Progenitor cell of endocrine pancreas (in vitro differentiated cells): ENCODE measurements at places on chromosomes 6 and 20. TPM values are rescaled to one million over a fixed set of nuclear protein-coding genes. Genes with fewer than 3 reads are reported as not detected.

- H3K4me1 ChIP-seq, result peaks cover 7% of the 10 kb centered on the region
- H3K27me3 ChIP-seq, result peaks cover 5% of the 10 kb centered on the region
- H3K27ac ChIP-seq, result peak overlapping the region; percentile 95
- no peak for DNase-seq
Measured at GRCh38 chr6:15243910-15244619, 1.8 kb upstream of the JARID2 start.

- no peak for DNase-seq
- no peaks in the 10 kb centered on the region for H3K27me3 ChIP-seq
- H3K4me1 ChIP-seq, result peaks cover 5% of the 10 kb centered on the region
- no peak overlapping the region for H3K4me3 ChIP-seq
Measured at GRCh38 chr6:167644412-167645132, 182.1 kb upstream of the AFDN start.

GRCh38 chr6:135566311-135567068 is 69.0 kb upstream of the AHI1 start:
- peaks cover 33% of the 10 kb centered on the region for H3K4me1 ChIP-seq
- no peak overlapping the region for H3K4me3 ChIP-seq
- DNase-seq, result no peak
- no peaks in the 10 kb centered on the region for H3K36me3 ChIP-seq
- H3K27me3 ChIP-seq, result no peaks in the 10 kb centered on the region

- no peak overlapping the region for H3K4me3 ChIP-seq
- no peak for DNase-seq
- no peak overlapping the region for H3K27ac ChIP-seq
- no peaks in the 10 kb centered on the region for H3K27me3 ChIP-seq
- H3K36me3 ChIP-seq, result no peaks in the 10 kb centered on the region
- H3K4me1 ChIP-seq, result no peaks in the 10 kb centered on the region
Measured at GRCh38 chr6:18314317-18314997, 50.1 kb upstream of the DEK start.

GNRH2 gene
- 2.7 TPM in 2 replicates for total RNA-seq

C4A gene
- 13.1 and 14.1 TPM in 2 replicates for total RNA-seq

- no peak for DNase-seq
Measured at GRCh38 chr6:138099832-138100231, 7.4 kb downstream of the PERP start.

- H3K4me1 ChIP-seq, result peaks cover 38% of the 10 kb centered on the region
- no peak overlapping the region for H3K4me3 ChIP-seq
- H3K27ac ChIP-seq, result no peak overlapping the region
- DNase-seq, result no peak
Measured at GRCh38 chr6:90387383-90387775, 90.7 kb upstream of the BACH2 start.

- no peak for DNase-seq
- H3K27me3 ChIP-seq, result no peaks in the 10 kb centered on the region
- H3K36me3 ChIP-seq, result peaks cover 11% of the 10 kb centered on the region
- H3K27ac ChIP-seq, result no peak overlapping the region
- peaks cover 9% of the 10 kb centered on the region for H3K4me1 ChIP-seq
- no peak overlapping the region for H3K4me3 ChIP-seq
Measured at GRCh38 chr20:49561806-49562205, 6.1 kb downstream of the PTGIS start.

OR12D3 gene
- total RNA-seq, result not detected in 2 replicates

GRCh38 chr20:17453592-17453991 is 77.6 kb downstream of the BFSP1 start:
- peaks cover 65% of the 10 kb centered on the region for H3K27me3 ChIP-seq
- H3K36me3 ChIP-seq, result no peaks in the 10 kb centered on the region
- DNase-seq, result no peak
- no peak overlapping the region for H3K4me3 ChIP-seq
- H3K27ac ChIP-seq, result no peak overlapping the region

DNA sequence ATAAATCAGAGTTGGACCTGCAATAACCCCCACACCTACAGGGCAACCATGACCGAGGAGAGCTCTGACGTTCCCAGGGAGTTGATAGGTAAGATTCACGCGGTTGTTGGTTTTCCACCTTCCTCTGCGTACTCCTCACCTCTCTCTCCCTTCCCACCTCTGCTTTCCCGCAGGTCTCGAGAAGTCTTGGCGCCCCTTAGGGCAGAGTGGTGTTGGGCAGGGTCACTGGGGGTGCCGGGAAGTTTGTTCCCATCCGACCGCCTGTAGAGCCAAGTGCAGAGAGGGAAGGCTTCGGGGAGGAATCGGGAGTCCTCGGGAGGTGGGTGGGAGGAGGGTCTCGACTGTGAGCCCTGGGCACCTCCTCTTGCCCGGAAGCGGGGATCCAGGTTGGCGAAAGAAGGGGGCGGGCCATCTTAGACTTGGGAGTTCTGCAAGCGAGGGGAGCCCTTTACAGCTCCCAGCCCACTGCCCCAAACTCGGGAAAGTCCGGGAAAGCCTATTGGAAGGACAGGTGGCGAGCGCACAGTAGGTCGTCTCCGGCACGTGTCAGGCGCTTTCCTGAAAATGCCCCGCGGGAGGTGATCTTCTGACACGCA is 672 bp downstream of the CARMIL1 start:
- peaks cover 6% of the 10 kb centered on the region for H3K36me3 ChIP-seq
- H3K27ac ChIP-seq, result peak overlapping the region; percentile 94
- H3K27me3 ChIP-seq, result no peaks in the 10 kb centered on the region
- DNase-seq, result peak; percentile 33
- H3K4me1 ChIP-seq, result peaks cover 53% of the 10 kb centered on the region
